ENCODE measurements at places on chromosomes 6 and 20.
A peak's percentile ranks its signal among the peaks of the same experiment; 100 is the strongest.

- no peak for DNase-seq
Measured at GRCh38 chr6:19839788-19840187, 2.6 kb downstream of the ID4 start.

- no peak for DNase-seq
Measured at GRCh38 chr6:90646940-90647339, 60.1 kb upstream of the MAP3K7 start.

GRCh38 chr6:95387845-95388244, 189.5 kb upstream of the MANEA start:
- no peak for DNase-seq

GRCh38 chr6:163412341-163412740, 2.2 kb upstream of the QKI start:
- no peak for DNase-seq

GRCh38 chr20:23601715-23602114, 4.0 kb downstream of the CST9 start:
- DNase-seq, result no peak

GRCh38 chr6:16183187-16183664, 54.3 kb downstream of the MYLIP start:
- DNase-seq, result no peak

DNA sequence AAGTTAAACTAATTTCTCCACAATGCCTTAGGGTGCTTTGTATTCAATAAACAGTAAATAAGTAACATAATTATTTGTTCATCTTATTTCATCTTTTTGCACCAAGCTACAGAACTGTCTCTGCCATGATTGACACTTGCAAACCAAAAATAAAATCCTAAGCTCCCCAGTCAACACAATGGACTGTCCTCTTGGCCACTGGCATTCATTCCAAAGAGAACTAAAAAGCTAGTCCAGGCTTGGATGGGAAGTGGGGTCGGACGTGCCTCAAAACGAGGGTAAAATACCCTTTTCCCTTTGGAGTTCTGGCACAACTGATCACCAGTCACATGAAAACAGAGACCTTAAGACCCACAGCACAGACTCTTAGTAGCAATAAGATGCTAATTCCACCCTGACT, 66.4 kb upstream of the THBS2 start:
- DNase-seq, result no peak

- no peak for DNase-seq
Measured at GRCh38 chr20:63061051-63061770, 54.4 kb upstream of the BHLHE23 start.

GRCh38 chr6:391559-392440, at the start of gene IRF4:
IRF4 (plus strand) TSS chr6:391752; CDS start chr6:393153, 1,401 bp downstream.
- no peak for DNase-seq

DNA sequence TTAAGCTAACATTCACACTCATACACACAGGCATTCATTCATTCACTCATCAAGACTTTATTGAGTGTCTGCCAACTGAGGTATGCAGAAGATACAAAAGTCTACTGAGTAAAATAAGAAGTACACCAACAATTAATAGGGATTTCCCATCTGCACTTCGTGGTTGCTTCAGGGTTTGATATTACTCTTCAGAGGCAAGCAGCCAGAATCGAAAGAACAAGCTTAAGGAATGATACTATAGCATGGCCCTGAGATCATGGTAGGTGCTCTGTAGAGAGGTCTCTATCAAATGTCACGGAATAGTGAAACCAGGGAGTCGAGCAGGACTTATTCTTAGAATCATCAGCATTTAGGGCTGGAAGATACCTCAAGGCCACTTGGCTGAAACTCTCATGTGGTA, 135.4 kb downstream of the NRN1 start:
- DNase-seq, result peak; percentile 16

DNA sequence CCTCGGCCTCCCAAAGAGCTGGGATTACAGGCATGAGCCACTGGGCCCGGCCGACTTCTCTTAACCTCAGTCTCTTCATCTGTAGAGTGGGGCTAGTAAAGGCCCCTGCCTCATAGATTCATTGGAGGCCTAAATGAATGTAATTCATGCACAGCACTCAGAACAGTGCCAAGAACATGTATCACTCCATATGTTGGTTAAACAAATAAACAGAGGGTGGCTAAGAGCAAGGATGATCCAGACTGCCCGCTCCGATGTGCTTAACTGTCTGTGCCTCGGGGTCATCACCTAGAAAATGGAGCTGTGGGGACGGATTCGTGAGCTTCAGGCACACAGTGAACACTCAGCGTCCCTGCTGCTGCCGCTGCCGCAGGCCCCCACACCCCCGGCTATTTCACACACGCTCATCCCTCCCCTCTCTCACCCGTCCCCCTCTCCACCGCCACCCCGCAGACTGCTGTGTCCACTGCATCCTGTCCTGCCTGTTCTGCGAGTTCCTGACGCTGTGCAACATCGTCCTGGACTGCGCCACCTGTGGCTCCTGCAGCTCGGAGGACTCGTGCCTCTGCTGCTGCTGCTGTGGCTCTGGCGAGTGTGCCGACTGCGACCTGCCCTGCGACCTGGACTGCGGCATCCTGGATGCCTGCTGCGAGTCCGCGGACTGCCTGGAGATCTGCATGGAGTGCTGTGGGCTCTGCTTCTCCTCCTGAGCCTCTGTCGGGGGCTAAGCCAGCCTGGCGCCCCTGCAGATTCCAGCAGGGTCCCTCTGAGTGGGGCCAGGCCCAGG, 14.8 kb downstream of the MDFI start:
- no peak for DNase-seq

- DNase-seq, result peak; percentile 81
Measured at GRCh38 chr6:11785415-11785773, 6.8 kb upstream of the ADTRP start.

DNA sequence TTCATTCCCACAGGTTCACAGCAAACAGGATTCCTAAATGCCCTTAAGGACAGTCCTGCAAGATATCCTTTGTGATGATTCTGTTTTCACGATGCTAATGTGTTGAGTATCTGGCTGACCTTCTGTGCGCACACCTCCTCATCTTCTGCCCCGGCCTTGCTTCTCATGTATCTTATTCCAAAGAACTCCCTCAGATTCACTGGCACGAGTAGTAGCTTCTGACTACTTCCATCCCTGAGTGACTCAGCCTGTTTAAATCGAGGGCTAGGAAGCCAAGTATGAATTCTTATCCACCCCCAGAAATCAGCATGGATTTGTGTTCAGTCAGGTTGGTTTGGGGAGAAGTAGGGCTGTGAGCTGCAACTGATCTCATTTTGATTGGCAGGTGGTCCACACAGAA, 190.2 kb upstream of the SNX9 start:
- DNase-seq, result no peak

DNA sequence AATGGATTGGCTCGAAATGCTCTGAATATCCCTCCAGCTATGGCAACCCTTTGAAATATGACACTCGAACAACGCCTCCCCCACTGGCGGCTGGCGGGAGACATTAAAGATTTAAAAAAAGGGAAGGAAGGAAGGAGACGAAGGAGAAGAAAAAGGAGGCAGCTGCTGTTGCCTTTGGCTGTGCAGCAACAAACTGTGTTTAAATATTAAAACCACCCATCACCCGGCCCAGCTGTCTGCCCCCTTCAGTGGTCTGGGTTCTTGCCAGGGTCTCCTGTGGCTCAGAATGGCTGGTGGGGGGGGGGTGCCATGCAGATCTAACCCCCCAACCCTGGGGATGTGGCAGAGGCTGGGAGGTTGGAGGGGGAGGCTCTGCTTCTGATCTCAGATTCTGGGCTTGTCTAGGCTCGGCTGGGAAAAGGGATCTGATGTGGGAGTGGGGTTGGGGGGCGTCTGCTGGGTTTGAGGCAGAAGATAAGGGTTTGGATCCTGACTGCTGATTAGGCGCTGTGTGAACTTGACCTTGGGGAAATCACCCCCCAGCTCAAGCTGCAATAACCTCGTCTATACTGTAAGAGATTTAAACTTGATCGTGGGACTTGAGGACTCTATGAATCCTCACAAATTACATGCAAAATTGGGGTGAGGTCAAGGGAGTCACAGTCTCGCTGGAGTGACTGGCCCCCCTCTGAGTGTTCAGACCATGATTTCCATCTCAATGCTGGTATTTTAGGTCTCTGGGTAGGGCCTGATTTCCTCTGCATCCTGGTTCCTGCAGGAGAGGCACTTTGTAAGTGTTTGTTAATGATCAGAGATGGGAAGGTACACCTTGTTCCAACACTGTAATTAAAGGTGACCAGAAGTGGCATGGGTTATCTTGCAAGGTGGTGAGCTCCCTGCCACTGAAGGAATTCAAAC, 40.3 kb upstream of the BLCAP start:
- no peak for DNase-seq

GRCh38 chr6:130602151-130602770, 224.9 kb upstream of the SMLR1 start:
- no peak for DNase-seq

DNA sequence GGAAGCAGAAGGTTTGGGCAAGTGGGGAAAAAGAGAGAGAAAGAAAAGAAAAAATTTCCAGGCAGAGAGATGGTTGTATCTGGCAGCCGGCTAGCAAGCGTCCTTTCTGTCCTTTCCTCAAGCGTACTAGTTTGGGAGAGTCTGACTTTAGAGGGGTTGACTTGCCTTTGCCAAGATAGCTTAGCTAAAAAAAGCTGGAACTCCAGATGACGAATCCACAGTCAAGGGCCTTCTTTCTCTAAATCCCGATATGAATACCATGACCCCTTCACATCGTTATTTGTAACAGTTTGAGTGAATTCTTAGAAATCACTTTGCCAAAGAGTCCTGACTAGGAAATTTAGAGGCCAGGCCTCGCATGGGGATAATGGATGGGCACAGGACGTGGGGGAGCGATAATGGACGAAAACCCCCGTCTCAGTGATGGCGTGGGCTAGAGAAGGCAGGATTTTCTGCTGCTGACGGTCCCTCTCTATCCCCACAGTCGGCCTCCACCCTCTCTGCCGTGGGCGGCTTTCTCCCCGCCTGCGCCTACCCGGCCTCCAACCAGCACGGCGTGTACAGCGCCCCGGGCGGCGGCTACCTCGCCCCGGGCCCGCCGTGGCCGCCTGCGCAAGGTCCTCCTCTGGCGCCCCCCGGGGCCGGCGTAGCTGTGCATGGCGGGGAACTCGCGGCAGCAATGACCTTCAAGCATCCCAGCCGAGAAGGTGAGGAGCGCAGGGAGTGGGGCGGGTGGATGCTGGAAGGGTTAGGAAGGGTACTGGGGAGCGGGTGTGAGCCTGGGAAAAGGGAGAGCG, 3.5 kb downstream of the PAX1 start:
- DNase-seq, result no peak

GRCh38 chr6:116229287-116229913, 24.5 kb downstream of the TSPYL4 start:
- DNase-seq, result no peak

Data from T-helper 1 cell (primary cell).